HepG2 (cell line): ENCODE measurements at places on chromosomes 1 and 21.
A peak's percentile ranks its signal among the peaks of the same experiment; 100 is the strongest.

GRCh38 chr1:186404454-186405051 is 28.9 kb downstream of the ODR4 start:
- peak; percentile 27 for DNase-seq

- no peak for DNase-seq
Measured at GRCh38 chr21:37514038-37514667, 147.6 kb downstream of the DYRK1A start.

DNA sequence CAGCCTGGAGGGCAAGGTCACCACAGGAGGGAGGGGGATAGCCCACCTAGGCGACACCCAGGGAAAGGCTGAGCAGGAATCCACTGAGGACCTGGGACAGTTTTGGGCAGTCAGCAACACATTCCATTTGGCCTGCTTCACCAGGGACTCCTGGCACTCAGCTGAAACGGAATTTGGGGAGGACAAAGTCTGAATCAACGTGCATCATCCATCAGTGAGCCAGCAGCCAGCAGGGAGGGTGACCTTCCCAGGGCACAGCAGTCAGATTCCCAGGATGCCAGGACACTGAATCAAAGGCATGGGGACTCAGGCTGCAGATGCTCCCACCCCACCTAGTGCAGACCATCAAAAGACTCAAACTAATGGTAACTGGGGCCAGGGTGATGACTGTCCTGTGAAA is 4.6 kb downstream of the SH3BP5L start:
- DNase-seq = peak; percentile 51

DNA sequence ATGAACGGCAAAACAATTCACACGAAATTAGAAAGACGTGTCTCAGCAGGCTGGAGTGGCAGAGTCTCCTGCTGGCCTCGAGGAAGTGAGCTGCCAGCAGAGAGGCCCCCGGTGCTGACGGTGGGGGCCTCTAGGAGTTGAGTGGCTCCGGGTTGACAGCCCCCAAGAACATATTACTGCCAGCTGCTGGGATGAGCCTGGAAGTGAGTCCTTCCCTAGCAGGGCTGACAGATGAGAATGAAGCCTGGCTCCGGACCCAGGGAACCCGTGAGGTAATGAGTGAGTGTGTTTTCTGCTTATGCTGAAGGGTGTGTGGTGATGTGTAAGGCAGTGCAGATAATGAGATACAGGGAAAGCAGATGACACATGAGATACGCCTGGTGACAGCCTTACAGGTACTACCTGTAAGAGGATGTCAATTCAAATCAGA is 23.5 kb upstream of the LRRC47 start:
- no peak for DNase-seq

DNA sequence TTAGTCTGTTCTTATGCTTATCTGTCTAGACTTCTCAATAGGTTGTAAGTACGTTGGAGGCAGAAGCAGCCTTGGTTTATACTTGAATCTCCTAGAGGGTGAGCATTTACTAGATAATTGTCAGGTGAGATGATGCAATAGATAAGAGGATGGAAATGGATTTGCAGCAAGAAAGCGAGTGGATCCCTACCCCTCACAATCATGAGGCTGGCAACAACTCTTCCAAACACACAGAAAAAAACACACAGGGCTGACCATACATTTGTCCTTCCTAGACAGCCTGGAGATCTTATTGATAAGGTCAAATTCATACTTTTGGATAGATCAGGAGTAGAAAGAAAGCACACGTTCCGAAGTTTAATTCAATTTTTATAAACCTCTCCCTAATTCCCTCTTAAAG is 481.4 kb upstream of the CAMK1G start:
- no peak for DNase-seq

DNA sequence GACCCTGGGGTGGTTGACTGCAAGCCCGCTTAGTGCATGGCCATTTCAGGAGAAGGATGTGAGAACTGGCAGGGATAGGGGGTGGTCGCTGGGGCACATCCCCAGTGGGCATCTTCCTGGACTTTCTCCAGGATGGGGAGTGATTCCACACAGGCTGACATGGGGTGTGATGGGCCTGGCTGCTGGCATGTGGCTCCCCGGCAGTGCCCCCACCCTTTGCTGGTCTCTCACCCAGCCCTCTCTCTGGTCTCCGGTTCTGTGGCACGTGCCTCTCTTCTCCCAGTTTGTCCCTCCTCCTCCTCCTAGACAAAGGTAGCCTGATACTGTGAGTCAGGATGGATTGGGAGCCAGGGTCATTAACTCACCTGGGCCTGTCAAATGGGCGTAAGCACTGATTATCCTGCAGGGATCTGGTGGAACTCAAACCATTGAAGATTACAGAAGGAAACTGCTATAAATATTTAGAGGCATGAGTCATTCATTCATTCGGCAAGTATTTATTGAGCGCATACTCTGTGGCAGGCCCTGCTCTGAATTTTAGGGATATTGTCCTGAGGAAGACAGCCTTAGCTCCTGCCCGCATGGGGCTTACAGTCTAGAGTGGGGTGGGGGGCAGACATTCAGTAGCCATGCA is 23.6 kb upstream of the EPS8L3 start:
- no peak for DNase-seq

GRCh38 chr1:86370601-86371022 is 25.5 kb downstream of the ODF2L start:
- DNase-seq = no peak

DNA sequence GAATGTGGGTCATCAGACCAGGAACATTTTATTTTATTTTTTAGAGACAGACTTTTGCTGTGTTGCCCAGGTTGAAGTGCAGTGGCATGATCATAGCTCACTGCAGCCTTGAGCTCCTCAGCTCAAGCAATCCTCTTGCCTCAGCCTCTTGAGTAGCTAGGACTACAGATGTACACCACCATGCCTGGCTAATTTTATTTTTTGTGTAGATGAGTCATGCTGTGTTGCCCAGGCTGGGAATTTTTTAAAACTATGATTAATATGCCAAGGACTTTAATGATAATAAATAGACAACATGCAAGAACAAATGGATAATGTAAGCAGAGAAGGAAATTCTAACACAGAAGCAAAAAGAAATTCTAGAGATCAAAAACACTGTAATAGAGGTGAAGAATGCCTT is 142.4 kb downstream of the AK5 start:
- no peak for DNase-seq

- DNase-seq = no peak
Measured at GRCh38 chr1:9044236-9044635, 18.0 kb upstream of the SLC2A7 start.

DNA sequence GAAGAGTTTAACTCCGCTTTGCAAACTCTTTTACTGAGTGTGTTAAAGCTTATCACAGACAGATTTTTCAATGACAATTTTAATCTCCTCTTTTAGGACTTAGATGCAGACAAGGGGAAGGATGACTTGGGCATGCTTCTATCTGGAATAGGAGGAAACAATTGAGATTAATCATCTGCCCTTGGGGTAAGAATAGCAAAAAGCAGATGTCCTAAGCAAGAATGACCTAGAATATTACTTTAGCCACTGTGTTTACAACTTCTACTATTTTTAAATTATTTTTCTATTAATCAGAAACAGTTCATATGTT is 569.0 kb upstream of the ADGRL2 start:
- no peak for DNase-seq

DNA sequence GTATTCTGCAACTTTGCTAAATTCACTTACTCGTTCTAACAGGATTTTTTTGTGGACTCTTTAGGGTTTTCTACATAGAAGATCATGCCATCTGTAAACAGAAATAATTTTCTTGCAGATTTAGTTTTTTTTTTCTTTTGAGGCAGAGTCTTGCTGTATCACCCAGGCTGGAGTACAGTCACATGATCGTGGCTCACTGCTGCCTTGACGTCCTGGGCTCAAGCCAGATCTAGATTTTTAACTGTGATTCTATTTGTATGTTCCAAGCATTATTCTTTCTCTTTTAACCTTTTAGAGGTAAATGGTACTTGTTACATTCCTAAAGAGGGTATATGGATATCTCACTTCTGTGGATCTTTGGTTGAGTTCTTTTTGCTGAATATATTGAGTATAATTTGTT is 18.6 kb downstream of the FABP3 start:
- DNase-seq = no peak

GRCh38 chr21:34791776-34792503 is 123.1 kb downstream of the CLIC6 start:
- no peak for DNase-seq

- no peak for DNase-seq
Measured at GRCh38 chr1:199010933-199011332, 372.1 kb downstream of the PTPRC start.

GRCh38 chr1:41809692-41810091 is 109.0 kb downstream of the HIVEP3 start:
- DNase-seq = no peak

- no peak for DNase-seq
Measured at GRCh38 chr1:167927046-167927754, 9.3 kb upstream of the DCAF6 start.

DNA sequence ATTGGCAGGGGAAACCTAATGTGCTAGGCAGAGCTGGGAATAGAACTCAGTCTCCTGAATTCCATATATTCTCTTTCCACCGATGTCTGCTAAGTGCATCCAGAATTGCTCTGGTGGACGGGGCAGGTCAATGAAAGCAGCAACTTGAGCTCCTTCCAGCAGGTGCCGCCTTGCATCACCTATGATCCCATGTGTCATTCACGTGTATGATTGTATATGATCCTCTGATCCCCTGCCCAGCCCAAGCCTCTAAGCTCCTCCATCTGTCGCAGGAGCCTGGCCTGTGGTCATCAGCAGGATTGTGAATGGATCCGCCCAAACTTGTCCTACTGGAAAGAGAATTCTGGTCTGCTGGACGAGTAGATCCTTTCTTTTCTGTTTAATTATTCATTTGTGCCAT is 13.1 kb downstream of the ACTA1 start:
- DNase-seq = no peak

GRCh38 chr1:65216989-65217388 is 69.0 kb downstream of the AK4 start:
- DNase-seq = no peak

DNA sequence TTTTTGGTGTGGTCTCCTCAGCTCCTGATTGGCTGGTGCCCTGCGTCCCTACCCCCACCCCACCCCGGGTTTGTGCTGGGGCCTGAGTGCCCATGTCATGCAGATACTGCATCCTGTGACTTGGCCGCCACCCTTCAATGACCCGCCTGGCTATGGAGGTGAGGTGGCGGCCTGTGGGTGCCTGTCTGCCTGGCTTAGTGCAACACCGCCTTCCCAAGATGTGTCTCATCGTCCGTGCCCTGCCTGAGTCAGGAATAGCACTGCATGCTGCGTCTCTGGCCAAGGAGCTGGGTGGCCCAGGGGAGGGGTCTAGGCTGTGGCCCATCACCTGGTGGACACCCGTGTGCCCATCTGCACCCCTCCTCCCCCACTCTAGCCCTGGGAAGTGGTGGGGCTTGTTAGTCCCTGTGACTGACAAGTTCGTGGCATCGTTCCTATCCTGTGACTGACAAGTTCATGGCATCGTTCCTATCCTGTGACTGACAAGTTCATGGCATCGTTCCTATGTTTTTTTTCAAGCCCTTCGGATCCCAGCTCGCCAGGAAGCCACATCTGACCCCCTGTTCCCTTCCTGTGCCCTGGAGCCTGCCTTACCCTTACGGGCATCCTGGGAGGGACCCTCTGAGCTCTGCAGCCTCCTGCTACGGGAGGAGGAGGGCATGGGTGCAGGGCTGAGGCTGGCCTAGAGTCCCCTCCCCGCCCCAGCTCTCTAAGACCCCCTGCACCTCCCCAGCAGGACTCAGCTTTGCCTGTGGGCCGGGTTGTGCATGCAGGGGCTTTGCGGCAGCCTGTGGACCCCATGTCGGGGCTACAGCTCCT is 7.5 kb downstream of the SLX9 start:
- no peak for DNase-seq

DNA sequence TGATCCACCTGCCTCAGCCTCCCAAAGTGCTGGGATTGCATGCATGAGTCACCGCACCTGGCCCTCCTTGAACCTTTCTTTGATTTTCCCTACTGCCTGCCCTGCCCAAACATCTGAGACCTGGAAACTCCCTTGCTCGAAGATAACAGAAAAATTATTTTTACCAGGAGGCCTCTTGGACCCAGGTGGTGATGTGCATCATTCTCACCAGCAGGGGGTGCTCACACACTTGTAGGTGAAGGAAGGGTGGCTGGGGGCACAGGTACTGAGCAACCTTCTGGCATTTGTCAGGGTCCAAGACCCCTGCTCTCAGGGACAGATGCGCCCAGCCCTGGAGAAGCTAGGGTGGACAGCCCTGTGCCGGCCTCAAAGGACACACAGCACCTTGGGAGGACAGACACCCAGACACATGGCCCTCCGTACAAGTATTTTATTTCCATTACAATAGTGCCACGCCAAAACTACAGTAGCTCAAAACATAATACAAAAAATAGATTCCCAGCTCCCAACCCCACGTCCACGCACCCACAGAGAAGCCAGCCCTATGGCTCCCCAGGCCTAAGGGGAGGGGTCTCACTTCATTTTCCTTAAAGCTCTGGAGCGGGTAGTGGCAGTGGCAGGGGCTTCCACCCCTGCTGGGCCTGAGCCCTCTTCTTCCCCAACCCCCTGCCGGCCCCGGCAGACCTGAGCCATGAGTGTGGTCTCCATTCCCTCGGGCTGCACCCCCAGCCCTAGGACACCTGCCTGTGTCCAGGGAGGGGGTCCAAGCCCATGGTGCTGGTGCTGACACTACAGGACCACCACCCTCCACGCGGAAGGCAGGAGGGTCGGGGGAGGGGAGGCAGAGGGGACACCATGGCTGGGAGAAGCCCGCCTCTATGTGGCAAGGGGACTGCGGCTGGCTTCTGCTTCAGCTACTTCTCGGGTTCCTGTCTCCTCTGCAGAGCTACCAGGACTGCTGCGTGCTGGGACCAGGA is 40.4 kb upstream of the EIF4G3 start:
- DNase-seq = peak; percentile 45

- DNase-seq = no peak
Measured at GRCh38 chr1:177208920-177209319, 38.2 kb downstream of the BRINP2 start.

DNA sequence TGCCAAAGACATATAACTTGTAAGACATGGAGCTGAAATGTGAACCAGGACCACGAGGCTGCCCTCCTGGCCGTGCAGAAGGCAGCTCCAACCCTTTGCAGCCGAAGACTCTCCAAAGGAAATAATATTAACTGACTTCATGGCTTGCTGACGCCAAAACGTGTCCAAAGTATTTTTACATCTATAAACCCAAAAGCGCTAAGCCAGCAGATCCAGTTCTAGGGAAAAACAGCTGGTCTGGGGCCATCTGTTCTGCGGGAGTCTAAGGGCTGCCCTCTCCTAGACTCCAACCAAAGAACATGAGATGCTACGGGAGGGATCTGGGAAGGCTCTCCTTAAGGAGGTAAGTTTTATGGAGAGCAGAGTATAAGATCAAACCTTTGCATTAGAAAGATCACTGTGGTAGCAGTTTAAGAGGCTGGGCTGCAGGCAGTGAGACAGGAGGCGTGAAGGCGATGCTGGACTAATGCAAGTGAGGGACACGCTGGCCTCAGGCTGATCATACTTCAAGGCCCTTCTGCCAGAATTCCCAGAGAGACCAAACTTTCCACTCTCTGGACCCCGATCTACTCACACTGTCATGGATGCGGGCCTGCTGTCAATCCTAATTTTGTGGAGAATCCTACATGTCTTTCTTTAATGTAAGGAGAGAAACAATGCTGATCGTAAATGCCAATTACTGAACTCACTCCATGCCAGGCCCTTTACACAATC is 1.2 kb downstream of the TMEM53 start:
- DNase-seq = no peak

GRCh38 chr1:182229921-182230491 is 161.6 kb downstream of the GLUL start:
- DNase-seq = no peak
